ELF-1 (cell line): ENCODE measurements at places on chromosomes 13 and 19.

DNA sequence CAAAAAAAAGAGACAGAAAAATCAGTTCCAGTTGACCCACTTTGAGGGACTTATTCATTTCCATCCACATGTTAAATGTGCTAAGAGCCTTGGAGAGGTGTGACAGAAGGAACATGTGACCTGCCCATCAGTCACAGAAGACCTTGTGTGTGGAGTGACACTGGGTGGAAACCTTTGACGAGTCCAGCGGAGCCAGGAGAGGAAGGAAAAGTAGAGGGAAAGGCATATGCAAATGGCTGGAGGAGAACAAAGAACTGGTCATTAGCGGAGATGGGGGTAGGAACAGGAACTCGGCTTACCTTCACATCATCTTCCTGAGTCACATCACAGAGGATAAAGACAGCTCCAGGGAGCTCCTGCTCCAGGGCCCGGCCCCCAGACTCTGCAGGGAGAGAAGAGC is 2.3 kb downstream of the HSD17B14 start:
- peak; percentile 49 for DNase-seq

DNA sequence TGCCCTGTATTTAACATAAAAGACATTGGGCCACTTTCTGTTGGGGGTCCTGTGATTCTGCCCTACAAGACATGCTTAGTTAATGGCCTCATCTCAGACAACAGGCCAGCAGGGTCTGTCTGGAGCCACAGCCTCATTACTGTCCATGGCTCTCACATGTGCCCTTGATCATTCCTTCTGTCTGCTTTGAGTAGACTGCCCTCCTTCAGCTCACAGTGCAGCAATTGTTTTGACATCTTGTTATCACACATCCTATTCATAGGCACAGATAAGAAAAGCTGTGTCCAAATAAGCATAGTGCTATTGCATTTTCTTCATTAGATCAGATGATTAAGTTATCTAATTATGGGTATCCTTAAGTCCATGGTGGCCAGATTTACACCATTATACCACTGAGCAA is 127.9 kb downstream of the KCTD12 start:
- no peak for DNase-seq

DNA sequence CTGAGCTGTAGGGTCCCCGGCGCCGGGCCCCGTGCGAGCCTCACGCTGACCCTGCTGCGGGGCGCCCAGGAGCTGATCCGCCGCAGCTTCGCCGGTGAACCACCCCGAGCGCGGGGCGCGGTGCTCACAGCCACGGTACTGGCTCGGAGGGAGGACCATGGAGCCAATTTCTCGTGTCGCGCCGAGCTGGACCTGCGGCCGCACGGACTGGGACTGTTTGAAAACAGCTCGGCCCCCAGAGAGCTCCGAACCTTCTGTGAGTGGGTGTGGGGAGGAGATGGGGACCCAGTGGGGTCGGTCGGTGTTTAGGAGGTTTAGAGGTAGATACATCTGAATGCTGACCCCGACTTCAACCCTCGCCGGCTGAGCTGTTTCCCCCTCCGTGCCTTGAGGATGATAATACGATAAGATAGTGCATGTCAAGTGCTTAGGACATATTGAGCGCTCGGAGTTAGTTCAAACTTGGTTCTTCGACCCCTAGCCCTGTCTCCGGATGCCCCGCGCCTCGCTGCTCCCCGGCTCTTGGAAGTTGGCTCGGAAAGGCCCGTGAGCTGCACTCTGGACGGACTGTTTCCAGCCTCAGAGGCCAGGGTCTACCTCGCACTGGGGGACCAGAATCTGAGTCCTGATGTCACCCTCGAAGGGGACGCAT is 1.9 kb downstream of the ICAM5 start:
- peak; percentile 34 for DNase-seq

- DNase-seq, result peak; percentile 65
These were observed 764 bp downstream of the ZNF626 start for GRCh38 chr19:20660473-20661140.

- no peak for DNase-seq
These were observed 852.7 kb upstream of the KLHL1 start for GRCh38 chr13:70960841-70961443.

GRCh38 chr13:31923134-31923763 is 108.3 kb upstream of the FRY start:
- DNase-seq, result no peak

DNA sequence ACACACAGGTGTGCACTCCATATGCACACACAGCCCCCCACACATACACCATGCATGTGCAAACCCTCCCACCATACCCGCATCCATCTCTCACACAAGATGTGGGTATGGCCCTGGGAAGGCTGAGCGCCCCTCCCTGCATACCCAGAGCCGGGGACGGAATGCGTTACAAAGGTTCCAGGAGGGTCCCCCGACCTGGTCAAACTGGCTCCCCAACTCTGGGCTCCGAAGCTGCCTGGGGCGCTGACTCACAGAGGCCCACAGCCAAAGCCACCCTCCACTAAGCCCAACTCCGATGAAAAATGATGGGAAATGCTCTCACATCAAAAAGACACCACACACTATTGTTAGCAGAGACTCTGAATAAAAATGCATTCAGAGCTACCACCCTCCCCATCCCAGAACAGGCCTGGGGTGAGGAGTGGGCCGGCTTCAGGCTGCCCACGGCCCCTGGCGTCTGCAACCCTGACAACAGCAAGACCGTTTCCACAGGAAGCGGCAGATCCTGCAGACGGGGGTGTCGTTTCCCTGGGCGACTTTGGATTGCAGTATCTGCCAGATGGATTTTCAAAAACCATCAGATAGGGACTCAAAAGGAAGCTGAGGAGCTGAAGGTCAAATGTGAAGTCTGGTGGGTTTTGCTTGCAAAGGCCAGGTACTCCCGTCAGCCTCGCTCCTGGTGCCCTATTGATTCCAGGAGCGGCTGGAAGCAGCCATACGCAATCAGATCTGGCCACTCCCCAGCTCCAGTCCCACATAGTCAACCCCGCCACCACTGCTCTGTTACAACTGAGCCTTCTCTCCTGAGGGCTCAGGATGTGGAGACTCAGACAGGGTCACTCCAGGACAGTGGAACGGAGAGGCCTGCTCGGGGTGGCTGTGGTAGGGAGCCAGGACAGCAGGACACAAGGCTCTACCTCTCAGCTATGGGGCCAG is 14.3 kb downstream of the PEPD start:
- no peak for DNase-seq

- peak; percentile 88 for DNase-seq
These were observed 14.7 kb upstream of the ADGRE5 start for GRCh38 chr19:14366529-14366928.

GRCh38 chr13:21738630-21739029 is 67.8 kb downstream of the FGF9 start:
- DNase-seq, result no peak

DNA sequence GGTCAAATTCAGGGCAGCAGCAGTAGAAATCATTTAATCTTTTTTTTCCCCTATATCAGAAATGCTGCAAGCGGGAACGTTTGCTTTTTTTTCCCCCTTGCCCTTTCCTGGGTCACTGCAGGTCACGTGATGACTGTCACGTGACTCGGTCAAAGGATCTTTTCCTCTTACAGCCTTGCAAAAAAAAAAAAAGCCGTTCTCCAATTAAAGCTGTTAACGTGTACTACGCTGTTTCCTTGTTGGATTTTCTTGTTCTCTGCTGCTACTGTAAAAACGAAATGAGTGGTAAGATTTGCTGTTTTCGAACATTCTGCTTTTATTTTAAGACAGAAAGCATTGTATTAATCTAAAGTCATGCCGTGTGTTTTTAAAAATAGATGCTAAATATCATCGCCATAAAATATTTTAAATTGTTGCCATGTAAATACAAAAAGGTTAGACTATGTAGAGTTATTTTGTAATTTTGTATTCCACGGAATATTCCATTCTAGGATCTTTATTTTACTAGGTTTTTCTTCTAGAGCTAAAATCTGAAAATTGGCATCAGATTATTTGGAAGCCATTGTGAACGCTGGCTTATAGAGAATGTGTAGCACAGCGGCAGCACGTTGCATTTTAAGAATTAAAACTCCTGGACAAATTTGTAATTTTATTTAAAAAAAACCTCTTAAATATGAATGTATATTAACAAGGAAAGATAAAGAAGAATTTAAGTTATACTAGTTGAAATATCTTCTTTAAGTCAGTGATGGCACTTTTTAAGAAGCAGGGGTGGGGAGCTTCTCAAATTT is 109.8 kb upstream of the MLNR start:
- DNase-seq, result peak; percentile 90

DNA sequence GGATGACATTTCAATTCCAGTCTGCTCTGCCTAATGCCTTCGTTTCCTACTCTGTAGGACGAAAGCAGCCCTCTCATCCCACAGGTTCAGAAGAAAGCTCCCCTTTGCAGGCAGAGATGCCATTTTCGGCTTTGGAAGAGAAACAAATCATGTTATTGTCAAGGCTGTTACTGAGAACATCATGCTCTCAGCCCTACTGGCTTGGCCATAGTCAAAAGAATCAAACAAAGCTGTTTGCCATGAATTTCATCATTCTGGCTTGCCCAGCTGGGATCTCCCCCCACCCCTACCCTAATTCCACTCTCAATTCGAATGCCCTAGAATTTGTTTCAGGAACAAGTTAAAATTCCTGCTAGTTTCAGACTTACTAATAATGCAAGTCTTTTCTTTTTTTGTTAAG is 162.3 kb upstream of the SERP2 start:
- DNase-seq, result no peak

- DNase-seq, result no peak
These were observed 41.2 kb downstream of the ABCC4 start for GRCh38 chr13:95260031-95260525.
